H4 (cell line): ENCODE measurements at places on chromosomes 7 and 10.

DNA sequence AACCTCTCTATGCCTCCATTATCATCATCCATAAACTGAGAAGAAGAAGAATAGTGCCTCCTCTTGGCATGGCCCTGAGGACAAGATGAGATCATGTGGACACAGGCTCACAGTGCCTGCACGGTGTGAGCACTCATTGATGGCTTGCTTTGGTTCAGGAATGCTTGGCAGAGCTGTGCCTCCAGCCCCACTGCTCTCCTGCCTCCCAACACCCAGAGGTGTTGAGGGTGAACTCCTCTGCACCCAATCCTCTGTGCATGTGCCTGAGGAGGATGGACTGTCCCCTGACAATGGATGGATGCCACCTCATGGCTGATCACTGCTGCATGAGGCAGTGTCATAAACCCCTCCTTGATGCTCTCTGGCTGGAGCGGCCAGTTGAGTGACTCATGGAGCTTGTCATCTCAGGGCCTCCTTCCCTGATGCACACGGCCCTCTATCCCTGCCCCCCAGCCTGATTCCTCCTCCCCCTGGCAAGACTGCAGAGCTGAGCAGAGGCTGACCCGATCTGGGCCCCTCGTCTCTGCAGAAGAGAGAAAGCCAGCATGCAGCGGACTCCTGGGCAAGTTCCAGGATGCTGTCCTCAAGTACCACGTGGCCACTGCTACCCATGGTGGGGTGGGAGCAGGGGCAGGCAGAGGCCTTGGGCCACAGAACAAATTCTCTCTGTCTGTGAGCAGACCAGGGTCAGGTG is 136.3 kb downstream of the KCNMA1 start:
- peak; percentile 81 for DNase-seq

GRCh38 chr10:80457554-80458262 is 3.6 kb downstream of the TSPAN14 start:
- no peak for DNase-seq

- peak; percentile 56 for DNase-seq
These were observed 356.2 kb upstream of the NFE2L3 start for GRCh38 chr7:25795824-25796235.

DNA sequence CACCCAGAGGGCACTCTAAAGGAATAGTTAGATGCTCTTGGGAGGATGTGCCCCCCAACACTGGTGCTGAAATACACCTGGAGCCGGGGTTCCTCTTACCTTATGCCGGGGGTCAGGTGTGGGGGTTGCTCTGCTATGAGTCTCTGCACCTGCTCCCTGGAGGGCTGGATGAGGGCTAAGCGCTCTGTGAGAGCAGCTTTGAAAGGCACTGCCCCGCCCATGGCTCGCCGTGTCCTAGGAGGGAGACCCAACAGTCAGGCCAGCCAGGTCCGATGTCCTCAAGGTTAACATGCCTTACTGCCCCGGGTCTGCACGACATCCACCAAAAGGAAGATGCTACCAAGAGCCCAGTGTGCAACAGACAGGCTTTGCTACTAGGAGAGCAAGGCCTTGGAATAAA is 31.7 kb downstream of the PSPH start:
- DNase-seq: no peak
